ENCODE measurements at places on chromosomes 2 and 18. TPM values are rescaled to one million over a fixed set of nuclear protein-coding genes. Genes with fewer than 3 reads are reported as not detected.
A peak's percentile ranks its signal among the peaks of the same experiment; 100 is the strongest.

DNA sequence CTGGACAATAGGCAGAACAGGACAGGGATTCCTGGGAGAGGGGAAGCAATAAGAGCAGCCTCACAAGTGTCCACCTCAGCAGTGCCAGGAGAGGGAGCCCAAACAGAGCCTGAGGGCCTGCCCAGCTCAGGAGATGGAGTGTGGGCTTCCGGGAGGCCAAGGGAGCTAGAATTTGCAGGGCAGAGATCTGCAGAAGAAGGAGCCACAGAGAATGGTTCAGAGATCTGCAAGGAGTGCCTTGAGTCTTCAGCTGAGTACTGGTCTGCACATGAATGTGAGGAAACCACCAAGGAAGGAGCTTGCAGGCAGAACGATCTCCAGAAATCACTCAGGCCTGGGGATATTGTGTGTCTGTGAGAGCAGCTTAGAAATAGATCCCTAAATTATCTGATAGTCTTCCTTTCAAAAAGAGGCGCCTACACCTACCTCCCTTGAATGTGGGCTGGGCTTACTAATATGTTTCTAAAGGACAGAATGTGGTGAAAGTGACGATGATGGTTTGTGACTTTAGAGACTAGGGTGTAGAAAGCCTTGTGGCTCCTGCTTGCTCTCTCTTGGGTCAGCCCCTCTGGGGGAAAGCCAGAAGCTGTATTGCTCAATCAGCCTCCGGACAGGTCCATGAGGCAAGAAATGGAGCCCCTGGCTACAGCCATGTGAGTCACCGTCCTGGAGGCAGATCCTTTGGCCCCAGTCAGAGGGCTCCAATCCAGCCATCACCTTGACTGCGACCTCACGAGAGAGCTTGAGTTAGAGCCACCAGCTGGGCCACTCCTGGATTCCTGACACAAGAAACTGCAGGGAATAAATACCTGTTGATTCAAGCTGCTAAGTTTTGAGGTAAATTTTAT is 7.6 kb upstream of the LPIN1 start:
- no peaks in the 10 kb centered on the region for H3K27me3 ChIP-seq
- H3K4me1 ChIP-seq = peaks cover 51% of the 10 kb centered on the region
- DNase-seq = peak; percentile 87
- H3K36me3 ChIP-seq = no peaks in the 10 kb centered on the region

Gene TWIST2
- total RNA-seq = 5.0 TPM

GRCh38 chr2:65607662-65608305 is 175.4 kb upstream of the SPRED2 start:
- no peak overlapping the region for H3K27ac ChIP-seq
- H3K27me3 ChIP-seq = no peaks in the 10 kb centered on the region
- peaks cover 23% of the 10 kb centered on the region for H3K4me1 ChIP-seq
- DNase-seq = no peak
- H3K36me3 ChIP-seq = no peaks in the 10 kb centered on the region
- no peak overlapping the region for H3K4me3 ChIP-seq

Gene PPP1R1C
- 27.5 TPM for total RNA-seq

DNA sequence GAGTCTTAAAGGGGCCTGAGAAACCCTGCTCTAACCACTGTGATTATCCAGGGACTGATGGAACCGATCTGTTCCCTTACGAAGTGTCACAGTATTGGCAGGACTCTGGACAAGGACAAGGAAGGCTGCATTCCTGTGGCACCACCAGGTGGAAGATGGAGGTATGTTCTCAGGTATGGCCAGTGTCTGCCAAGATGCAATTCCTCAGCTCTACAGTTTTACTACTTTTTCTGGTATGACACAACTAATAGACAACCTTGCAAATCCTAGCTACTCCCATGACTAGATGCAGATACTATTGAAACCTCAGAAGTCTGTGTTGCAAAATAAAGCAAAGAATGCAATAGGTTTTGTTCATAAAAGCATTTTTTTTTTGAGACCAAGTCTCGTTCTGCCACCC is 14.6 kb downstream of the RAB31 start:
- peaks cover 39% of the 10 kb centered on the region for H3K4me1 ChIP-seq
- no peaks in the 10 kb centered on the region for H3K27me3 ChIP-seq
- H3K4me3 ChIP-seq = no peak overlapping the region
- H3K27ac ChIP-seq = peak overlapping the region; percentile 70
- peak; percentile 88 for DNase-seq
- H3K36me3 ChIP-seq = peaks cover 4% of the 10 kb centered on the region

Gene C18orf54
- total RNA-seq = 6.7 TPM

Gene CNTNAP5
- total RNA-seq = not detected

DNA sequence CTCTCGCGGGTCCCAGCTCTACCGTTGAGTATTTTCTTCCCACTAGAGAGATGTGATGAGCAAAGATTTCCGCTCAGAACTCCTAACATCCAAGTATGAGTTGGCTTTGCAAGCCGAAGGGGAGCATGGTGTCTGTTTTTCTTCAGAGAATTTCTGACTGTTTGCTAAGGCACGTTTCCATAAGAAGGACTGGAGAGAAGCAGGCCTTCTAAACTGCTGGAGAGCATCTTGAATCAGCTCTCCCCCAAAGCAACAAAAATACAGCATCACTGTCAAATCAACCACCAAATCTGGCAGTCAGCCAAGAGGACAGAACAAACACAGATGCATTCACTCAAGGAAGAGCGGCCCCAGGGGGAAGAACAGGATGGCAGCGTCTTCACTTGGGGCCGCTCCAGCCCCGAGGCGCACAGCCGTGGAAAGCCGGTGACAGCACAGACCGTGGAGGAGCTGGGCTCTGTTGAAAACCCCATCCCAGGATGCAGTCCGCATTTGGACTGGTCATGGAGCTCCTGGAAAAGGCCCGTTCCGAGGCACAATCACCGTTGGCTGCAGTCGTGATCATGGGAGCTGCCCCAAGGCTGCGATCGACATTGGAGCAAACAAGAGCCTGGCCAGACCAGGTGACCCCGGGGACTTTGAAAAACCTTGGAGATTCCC is 101.4 kb downstream of the NFATC1 start:
- H3K27me3 ChIP-seq = peaks cover 13% of the 10 kb centered on the region
- H3K36me3 ChIP-seq = no peaks in the 10 kb centered on the region
- DNase-seq = no peak
- no peaks in the 10 kb centered on the region for H3K4me1 ChIP-seq
- no peak overlapping the region for H3K4me3 ChIP-seq
- no peak overlapping the region for H3K27ac ChIP-seq

GRCh38 chr2:18612133-18612532 is 22.8 kb upstream of the NT5C1B start:
- H3K27ac ChIP-seq = no peak overlapping the region
- H3K27me3 ChIP-seq = no peaks in the 10 kb centered on the region
- no peaks in the 10 kb centered on the region for H3K36me3 ChIP-seq

GRCh38 chr2:29817801-29818680 is 103.3 kb downstream of the ALK start:
- no peaks in the 10 kb centered on the region for H3K4me1 ChIP-seq
- no peak overlapping the region for H3K4me3 ChIP-seq
- no peak for DNase-seq
- H3K36me3 ChIP-seq = no peaks in the 10 kb centered on the region

Gene SLC5A7
- total RNA-seq = not detected
